ENCODE measurements at places on chromosomes 11 and 22.
A peak's percentile ranks its signal among the peaks of the same experiment; 100 is the strongest.

GRCh38 chr11:29321293-29322132 lies 695.3 kb downstream of the KCNA4 start:
- DNase-seq, result no peak

DNA sequence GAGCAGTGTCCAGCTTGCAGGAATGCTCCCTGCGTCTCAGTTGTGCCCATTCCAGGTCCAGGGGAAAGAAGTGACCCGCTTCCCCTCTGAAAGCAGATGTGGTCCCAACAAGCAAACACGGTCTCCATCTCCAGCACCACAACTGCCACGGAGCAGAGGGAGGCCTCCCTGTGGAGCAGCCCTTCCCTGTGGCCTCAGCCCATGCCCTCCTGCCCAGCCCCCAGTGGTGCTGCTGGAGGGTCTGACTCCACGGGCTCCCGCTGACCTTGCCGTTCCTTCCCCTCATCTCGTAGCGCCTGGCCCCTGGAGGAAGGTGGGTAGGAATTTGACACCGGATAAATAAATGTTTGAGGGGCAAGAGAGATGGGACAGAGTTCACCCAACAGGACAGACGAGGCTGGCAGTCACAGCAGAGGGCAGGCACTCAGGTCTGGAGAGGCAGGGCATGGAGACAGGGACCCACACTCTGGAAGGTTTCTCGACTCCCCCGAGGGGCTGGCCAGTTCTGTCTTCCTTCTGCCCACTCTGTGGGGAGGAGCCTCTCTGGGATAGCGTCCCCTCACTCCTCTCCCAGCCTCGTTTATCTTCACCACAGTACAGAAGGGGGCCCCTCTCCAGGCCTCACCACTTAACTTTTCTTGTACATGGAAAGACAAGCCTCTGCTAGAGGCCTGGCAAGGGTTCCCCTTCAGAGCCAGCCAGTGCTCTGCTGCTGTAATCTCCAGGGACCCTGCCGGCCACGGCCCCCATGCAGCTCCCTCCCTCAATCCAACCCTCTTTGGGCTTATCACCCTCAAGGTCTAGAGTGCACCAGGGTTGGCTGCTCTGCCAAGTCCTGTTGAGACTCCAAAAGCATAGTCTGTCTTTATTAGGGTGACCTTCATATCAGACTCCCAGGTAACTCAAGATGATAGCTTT lies 7.5 kb upstream of the ST3GAL4 start:
- DNase-seq, result no peak

GRCh38 chr11:74025467-74026166 lies 16.7 kb upstream of the UCP3 start:
- no peak for DNase-seq

DNA sequence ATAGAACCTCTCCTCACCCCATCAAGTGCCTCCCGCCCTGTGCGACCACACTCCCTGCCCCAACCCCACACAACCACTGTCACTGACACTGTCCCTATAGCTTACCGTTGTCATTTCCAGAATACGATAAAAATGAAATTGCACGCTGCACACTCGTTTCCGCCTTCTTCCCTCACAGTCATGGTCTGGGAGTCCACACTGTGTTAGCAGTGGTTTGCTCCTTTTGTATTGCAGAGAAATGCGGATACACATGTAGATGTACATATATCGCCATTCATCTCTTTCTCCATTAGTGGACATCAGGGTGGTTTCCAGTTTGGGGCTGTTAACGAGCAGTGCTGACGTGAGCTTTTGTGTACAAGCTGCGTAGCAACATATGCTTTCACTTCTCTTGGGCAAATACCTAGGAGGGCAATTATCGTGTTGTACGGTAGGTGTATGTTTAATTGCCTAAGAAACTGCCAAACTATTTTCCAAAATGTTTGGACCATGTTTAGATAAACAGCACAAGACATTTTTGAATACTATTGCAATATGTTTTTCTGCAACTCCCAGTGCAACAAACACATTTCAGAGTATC lies 59.2 kb upstream of the CD5 start:
- DNase-seq, result no peak

- no peak for DNase-seq
Observed at GRCh38 chr22:20576445-20576816, 69.0 kb downstream of the MED15 start.

DNA sequence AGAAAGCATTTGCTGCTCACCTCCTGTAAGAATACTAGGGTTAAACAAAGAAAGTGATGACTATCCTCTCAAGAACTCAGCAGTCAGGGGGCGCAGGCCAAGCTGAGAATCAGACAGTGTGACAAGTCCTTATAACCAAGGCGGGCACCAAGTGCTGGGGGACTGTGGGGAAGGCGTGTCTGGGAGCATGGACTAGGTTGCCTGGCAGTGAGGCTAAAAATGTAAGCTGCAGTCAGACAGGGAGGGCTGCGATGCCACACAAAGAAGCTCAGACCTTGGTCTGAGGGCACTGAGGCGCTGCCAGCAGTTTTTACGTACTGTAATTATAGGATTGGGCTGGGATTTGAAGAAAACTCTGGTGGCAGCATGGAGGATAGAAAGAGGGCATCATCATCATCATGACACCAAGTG lies 73.7 kb downstream of the FLI1 start:
- DNase-seq, result no peak

DNA sequence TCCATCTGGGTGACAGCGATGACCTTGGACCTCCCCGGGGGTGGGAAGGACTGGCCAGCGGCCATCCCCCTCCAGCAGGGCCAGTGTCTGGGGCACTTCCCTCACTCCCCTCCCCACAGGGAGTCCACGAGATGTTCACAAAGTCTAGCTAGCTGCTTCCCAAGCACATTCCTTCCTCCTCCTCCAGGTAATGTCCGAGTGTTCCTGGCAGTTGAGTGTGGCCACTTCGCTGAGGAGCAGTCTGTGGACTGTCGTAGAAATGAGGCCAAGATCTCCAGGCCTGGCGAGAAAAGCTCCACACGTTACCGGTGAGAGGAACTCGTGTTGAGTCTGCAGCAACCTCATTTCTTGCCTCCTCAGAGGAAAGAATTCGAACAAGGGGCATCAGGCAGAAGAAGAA lies 425.5 kb downstream of the BRD1 start:
- no peak for DNase-seq

- no peak for DNase-seq
Observed at GRCh38 chr11:100928426-100928825, 201.2 kb downstream of the PGR start.

GRCh38 chr11:15318814-15319213 lies 204.1 kb downstream of the INSC start:
- no peak for DNase-seq

DNA sequence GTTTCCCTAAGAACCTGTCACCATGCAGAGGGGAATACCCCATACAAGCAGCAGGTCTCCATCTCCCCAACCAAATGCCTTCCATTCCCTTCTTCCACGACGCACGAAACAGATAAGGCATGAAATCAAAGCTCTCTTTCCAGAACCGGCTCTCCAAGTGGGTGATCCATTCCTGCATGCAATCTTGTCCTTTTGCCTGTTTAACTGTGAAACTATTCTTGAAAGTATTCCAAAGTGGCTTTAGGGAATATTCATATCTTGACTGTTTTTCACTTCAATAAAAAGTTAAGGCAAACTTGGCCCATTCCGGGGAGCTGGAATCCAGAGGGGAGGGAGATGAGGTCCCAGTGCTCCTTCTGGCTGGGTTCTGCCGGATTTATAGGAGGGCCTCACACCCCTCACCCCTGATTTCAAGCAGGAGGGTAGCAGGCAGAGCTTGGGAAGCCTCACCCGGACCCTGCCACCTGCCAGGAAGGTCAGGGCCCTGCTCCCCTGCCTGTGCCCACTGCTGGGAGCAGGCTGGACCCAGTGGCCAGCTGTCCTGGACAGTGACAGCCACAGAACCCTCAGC lies 60.9 kb downstream of the SCGB1A1 start:
- no peak for DNase-seq

- no peak for DNase-seq
Observed at GRCh38 chr22:20436307-20436767, 1.3 kb downstream of the SCARF2 start.

DNA sequence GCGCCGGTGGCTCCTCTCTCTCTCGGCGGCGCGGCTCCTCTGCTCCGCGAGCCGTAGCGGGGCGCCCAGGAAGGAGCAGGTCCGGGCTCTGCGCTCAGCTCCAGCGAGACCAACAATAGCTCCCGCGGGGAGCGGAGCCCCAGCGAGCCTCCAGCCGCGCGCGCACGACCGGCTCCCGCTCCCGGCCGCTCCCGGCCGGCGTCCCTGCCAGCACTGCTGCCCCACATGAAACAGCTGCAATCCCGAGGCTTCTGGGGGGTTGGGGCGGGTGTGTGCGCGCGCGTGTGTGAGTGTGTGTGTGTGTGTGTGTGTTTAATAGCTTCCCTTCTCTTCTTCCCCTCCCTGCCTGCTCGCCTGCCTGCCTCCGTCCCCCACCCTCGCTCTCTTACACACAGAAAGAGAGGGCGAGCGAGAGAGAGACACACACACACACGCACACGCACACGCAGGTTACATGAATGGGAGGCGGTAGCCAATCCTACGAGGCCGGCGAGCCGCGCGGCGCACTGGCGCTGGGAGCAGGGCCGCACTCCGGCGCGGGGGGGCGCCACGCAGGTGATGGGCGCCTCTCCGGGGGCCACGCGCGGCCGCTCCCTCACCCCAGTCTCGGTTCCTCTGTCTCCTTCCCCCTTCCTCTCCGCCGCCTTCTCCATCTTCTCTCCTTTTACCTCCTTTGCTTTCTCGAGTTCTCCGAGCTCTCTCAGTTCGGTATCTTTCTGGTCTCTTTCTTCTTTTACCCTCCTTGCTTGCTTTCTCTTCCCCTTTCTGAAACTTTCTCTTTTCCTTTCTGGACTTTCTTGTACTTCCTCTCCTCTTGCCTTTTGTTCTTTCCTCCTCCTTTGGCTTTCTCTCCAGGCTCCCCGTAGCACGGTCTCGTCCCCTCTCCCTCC lies at the start of gene TENM4:
Gene TENM4 (minus strand): TSS at position 460 of the 890 bp plus-strand sequence. CDS start 371,086 bp downstream, outside the sequence.
- peak; percentile 76 for DNase-seq

DNA sequence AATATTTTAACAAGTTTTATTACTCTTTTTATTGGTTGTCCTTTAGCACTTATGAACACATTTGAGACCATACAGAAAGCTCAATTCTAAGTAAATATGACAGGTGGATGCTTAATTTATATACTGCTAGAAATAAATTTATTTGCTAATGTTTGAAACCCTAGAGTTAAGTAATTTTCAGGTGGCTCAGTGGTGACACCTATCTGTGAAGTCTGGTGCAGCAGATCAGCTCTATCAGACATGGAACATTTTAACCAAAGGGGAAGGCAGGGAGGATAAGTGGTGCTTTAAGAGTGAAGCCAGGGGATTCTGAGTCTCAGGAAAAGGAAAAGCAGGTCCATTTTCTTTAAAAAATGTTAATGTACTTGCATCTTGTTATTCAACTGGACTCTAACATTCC lies 175.8 kb downstream of the DSCAML1 start:
- no peak for DNase-seq

GRCh38 chr11:12290477-12290922 lies 86.9 kb upstream of the PARVA start:
- DNase-seq, result no peak

GRCh38 chr11:47791774-47792430 lies 24.8 kb upstream of the FNBP4 start:
- no peak for DNase-seq

DNA sequence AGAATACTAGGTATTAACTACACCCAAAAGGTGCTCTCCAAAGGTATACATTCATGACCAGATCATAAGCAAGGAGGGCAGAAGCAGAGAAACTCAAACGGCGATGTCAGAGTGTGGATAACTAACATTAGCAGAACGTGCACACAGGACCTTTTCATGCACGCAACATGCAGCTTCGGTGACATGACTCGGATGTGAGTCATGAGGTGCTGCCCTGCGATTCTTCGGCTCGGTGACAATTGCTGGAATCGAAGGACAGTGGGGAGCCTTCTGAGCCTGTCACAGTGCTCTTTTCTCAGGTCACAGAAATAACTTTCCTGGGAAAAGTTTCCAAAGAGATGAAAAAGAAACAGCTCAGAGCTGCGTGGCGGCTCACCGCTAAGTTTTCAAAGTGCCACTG lies 418.5 kb upstream of the SYN3 start:
- no peak for DNase-seq

GRCh38 chr11:10480026-10480425 lies 25.0 kb downstream of the AMPD3 start:
- DNase-seq, result no peak

DNA sequence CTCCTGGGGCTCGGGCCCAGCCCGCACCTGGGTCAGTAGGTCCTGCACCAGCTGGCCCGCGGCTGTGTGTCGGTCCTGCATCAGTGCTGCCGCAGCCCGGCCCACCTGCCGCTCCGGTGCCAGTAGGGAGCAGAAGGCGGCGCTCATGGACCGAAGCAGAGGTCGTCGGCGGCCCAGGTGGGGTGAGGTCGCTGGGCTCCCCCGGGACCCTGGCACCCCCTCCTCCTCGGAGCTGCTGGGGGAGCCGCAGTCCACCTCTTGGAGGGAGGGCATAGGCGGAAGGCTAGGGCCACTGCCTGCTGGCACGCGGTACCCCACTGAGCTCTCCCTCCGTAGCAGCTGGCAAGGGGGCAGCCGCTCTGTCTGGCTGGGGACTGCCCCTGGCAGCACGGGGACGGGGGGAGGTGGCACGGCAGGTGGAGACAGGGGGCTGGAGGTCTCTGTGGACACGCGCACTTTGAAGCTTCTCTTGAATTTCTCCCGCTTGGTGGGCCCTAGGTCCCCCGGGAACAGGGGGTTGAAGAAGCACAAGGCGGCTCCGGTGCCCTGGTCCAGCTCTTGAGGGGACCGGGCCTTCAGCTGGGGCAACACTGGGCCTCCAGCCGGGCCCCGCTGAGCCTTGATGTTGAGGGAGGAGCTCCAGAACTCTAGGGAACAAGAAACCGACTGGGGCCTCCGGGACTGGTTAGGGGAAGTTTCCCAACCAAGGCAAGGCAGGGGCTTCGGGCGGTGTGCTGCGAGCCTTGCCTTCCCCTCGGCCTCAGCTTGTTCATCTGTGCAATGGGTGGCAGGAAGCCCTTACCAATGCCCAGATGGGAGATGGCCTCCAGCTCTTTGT lies 1.4 kb downstream of the RIN1 start:
- no peak for DNase-seq

GRCh38 chr11:110878513-110878912 lies 166.3 kb upstream of the ARHGAP20 start:
- DNase-seq, result no peak

DNA sequence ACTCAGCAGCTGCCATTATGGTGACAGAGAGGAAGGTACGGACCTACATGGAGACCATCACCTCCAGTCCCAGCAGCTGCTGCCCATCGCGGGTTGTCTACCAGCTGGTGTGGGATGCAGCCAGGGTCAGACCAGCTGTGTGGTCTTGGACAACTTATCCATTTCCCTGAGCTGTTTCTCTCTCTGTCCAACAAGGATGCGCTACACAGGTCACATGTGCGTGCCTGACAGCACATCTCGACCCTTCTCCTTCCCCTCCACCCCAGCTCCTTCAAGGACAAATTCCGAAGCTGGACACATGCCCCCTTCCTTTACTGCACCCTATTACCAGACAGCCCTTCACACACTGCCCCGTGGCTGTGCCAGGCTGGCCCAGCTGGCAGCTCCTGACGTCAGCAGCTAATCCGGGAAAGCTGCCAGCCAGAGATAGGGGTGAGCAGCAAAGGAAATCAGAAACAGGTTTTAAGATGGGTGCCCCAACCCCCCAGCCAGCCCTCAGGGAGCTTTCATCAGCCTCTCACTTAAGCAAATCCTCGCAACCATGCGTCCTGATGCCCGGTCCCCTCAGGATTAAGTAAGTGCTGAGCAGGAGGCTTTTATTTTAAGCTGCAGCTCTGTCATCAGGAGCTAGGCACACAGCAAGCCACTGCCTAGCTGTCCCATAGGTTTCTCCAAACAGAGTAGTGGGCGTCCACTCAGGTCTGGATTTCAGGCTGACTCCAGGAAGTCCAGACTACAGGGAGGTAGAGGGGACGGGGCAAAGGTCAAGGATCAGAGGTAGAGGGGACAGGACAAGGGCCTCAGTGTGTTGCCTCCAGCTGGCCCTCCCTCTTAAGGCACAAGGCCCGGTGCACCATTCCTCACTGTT lies 20.3 kb downstream of the TEF start:
- peak; percentile 64 for DNase-seq

- no peak for DNase-seq
Observed at GRCh38 chr11:120054753-120055045, 83.2 kb downstream of the TRIM29 start.

Data from substantia nigra (tissue), 51 donors.